ENCODE measurements at places on chromosomes 3 and 15.

- DNase-seq: peak; percentile 63
These were observed 664 bp downstream of the PARP3 start for GRCh38 chr3:51942603-51943450.

- DNase-seq: no peak
These were observed 6.3 kb downstream of the TMEM43 start for GRCh38 chr3:14131134-14131533.

DNA sequence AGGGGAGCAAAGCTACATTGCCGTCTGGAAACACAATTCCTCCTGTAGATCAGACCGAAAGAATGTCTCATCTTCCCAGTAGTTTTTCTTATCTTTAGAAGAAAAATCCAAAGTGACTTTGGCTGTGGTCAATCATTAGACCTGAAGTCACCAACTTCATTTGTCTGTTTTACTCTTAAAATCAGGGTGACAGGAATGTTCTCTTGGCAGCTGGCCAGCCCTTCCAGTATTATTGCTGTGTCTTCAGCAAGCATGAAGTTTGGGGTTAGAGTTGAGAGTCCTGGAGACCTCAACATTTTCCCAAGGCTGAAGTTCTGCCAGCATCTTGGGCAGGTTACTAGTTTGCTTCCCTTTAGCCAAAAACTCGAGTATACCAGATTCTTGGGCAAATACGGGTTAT, 32.5 kb downstream of the RSL24D1 start:
- DNase-seq: no peak

DNA sequence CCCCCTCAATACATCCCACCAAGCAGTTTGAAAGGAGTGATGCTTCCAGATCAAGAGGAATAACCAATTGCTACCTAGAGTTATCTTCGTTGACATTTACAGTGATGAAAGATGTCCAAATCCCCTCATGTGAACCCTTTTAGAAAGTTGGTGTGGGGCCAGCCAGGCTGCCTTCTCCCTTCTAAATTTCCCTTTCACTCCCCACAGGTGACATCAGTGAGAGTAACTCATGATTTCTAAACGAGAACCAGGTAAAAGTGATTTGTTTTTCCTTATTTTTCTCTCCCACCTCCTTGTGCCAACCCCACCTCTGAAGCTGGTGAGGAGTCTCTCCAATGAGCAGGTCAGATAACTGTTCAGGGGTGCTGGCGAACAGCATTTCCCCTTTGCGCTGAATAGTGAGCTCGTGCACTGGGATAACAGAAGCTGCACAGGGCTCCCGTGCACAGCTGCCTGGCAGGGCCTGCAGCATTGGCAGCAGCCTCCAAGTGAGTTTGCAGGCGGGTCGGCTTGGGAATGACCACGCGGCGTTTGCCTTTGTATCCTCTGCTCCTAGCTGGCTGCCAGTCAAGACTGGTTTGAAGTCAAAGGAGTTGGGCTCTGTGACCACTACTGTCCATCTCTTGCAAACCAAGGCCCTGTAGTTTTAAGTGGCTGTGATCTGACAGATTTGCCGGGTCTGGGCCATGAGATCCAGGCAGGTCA, 70.2 kb upstream of the CORO2B start:
- DNase-seq: no peak

DNA sequence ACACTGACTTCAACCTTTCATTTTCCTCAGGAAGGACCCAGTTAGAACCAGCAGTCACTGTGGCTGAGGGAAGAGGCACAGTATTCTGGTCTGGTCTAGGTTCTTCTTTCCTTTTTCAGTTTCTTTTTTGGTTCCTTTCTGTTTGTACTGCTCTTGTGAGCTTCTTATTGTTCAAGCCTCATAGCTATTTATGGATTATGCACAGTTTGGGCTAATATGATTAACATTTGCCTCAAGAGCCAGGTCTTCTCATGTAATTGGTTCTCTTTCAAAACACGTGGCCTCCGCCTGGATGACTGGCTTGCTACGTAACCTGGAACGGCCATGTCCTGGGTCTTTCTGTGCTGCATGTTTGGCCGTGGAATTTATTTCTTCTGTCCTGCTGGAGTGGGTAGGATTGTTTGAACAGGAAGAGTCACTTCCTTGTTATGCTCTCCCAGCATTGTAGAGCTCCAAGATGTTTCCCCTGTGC, 43.3 kb downstream of the RBMS3 start:
- DNase-seq: peak; percentile 9

GRCh38 chr3:138949445-138950005, 2.5 kb downstream of the FOXL2NB start:
- DNase-seq: no peak

DNA sequence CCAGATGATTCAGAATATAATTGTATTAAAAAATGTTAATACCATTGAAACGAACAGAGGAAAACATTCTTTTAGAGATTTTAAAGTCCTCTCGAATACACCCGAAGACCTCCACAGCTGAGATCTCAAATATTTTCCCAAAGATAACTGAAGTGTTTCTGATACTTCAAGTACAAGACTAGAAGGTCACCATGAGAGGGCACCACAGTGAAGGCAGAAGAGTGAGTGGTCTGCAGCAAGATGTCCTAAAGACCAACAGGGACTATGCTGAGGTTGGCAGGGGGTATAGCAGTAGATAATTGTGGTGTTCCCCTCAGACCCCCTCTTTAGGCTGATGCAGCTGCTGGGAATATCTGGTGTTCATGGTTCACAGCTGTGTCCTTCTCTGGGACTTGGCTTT, 156.5 kb downstream of the PDCD6IP start:
- DNase-seq: no peak

DNA sequence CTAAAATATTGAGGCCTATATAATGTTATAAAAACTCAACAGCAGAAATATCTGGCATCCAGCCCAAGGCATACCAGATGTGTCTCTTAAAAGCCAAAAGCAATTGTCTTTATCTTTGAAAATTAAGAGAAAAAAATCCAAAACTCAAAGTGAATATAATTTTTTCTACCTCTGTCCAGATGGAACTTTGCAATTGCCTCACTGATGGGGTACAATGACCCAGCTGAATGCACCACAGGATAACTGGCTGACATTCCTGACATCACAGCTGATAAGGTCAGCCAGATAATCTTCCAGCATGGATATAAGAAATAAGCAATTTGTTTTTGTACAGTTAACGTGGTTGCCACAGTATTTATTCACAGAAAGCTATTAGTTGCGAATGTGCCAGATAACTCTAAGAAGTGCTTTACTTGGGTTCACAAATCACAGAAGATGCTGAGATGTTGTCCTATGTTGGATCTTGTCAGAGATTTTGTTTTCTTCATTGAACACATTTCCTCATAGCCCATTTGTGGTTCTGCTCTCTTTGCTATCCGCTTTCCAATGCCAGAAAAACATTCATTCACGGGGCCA, 566.9 kb upstream of the CCDC54 start:
- DNase-seq: no peak

DNA sequence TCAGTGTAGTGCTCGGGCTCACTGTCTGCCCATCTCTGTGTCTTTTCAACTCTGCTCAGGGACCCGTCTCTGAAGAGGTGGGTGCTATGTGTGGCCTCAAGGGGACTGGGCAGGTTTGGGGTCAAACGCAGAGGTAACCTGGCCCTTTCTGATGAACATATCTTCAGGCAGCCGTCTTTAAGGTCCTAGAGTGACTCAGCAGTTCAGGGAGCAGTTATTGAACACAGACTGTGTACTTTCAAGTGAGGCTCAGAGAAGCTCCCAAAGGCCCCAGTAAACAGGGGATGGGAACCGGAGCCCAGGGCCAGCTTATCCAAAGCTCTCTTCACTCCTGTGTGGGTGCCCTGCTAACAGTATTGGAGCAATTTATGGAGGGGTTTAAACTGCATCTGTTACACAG, 73.1 kb downstream of the WDR76 start:
- no peak for DNase-seq

DNA sequence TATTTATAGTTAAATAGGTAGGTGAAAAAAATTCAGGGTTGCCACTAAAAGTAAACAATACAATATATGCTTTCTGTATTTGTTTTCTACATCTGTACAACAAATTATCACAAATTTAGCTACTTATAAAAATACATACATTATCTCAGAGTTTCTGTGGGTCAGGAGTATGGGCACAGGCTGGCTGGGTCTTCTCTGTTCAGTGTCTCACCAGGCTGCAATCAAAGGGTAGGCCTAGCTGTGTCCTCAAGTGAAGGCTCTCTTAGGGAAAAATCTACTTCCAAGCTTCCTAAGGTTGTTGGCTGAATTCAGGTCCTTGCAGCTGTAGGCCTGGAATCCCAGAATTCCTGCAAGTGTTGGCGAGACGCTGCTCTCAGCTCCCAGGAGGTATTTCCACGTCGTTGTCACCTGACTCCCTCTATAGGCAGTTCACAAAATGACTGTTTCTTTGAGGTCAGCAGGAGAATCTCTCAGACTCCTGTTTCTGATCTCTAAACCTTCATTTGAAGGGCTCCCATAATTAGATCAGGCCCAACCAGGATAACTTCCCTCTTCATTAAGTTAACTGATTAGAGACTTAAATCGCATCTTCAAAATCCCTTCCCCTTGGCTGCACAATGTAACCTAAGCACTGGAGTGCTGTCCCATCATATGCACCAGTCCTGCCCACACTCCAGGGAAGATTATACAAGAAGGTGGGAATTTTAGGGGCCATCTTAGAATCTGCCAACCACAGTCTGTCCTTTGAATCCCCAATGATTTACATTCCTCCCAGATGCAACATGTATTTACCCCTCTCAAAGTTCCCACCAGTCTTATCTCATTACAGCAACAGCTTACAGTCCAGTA, 296.6 kb downstream of the SUCLG2 start:
- DNase-seq: peak; percentile 73

DNA sequence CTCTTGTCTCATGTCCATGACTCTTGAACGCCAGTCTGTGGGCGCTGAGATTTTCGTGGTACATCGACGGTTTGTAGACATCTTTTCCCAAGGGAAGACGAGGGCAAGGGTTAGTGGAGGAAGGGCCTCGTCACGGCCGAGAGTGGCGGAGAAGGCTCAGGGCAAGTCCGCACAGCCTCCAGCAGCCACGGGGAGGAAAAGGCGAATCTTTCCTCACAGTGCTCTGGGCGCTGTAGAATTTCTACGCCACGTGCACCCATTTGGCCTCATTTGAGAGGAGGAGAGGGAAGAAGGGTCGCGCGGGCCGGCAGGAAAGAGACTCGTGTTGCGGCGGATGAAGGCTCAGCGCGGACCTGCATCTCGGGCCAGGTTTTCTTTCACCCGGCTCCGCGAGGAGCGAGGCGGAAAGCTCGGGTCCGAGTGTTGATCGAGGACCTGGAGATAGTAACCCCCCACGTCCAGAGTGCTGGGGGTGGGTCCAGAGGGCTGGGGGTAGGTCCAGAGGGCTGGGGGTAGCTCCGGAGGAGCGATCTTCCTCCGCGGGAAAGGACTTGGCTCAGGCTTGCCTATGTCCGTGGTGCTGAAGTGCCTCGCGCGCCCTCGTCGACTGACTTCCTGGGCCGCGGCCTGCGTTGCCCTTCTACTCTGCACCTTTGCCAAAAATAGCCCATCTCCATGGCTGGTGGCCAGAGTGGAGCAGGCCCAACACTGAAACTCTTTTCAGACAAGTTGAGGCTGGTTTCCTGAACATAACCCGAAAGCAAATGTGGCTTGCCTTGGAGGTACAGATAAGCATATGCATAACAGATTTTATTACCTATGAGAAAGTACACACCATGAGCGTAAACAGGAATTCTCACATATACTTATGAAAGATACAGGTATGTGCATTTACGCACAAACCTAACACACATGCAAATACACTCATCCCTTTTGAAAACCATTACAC, 1.1 kb downstream of the SLC35G2 start:
- DNase-seq: peak; percentile 69

GRCh38 chr3:123083383-123084124, 16.7 kb downstream of the PDIA5 start:
- no peak for DNase-seq

GRCh38 chr3:73094951-73095350, 33.5 kb downstream of the EBLN2 start:
- peak; percentile 23 for DNase-seq

- no peak for DNase-seq
These were observed 40.4 kb upstream of the LIMD1 start for GRCh38 chr3:45554006-45554666.

GRCh38 chr3:29494305-29495036, 213.6 kb downstream of the RBMS3 start:
- DNase-seq: peak; percentile 6

DNA sequence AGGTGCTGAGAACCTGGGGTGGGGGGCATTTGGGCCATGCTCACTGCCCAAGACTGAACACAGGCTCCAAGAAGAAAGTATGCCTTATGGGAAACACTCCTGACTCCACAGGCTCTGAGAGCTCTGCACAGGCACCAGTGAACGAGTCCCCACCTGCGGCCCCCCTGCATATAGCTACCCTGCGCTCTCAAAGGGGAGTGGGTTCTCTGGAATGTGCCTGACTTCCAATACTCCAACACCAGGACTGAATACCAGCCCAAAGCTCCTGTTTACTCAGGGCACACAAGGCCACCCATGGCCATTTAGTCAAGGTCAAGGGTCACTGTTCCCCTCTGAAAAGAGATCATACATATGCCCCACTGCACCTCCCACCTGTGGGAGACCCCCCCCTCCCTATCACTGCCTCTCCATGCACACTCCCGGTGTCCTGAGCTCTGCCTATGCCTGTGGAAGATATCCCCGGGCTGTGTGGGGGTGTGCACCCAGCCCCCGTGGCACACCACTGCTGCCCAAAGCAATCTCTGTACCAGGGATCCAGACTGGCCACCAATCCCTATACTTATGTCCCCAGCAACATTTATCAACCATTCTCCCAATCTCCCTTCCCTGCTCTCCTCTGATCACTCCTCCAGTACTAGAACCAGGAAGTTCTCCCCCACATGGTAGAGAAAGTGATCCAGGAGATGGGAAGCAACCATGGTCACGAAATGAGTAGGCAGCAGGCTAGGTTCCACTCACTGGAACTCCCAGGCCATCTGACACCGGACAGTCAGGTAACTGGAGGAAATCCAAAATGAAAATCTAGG, 1.5 kb upstream of the PLXNB1 start:
- no peak for DNase-seq

- DNase-seq: no peak
These were observed 115.8 kb downstream of the ADAMTS9 start for GRCh38 chr3:64571982-64572381.

- peak; percentile 94 for DNase-seq
These were observed at the start of gene CFAP92 for GRCh38 chr3:128993461-128994172. Gene CFAP92, minus strand, starts transcription at chr3:128994076. Its CDS starts 772 bp downstream, at chr3:128993304.

DNA sequence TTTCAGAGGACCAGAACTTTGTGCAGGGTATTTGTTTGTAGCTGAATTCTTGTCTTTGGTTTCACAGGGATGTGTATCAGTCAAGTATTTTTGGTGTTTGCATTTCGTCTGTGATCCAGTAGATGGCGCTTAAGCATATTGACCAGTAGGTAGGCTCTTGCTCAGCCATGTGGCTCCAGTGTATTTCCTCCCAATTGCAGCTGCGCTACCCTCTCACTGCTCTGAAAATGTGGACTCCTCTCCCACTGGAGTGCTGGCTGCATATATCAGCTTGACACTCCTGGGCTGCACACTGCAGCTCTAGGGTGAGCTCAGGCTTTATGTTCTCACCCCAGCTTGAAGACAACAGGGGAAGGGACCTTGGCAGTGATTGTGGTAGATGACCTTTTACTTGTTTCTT, 1264.3 kb upstream of the ALCAM start:
- peak; percentile 61 for DNase-seq

- DNase-seq: no peak
These were observed 92.5 kb upstream of the MB21D2 start for GRCh38 chr3:193010191-193010590.
